ENCODE measurements at places on chromosomes 1 and 21. TPM values are rescaled to one million over a fixed set of nuclear protein-coding genes. Genes with fewer than 3 reads are reported as not detected.
A peak's percentile ranks its signal among the peaks of the same experiment; 100 is the strongest.

GRCh38 chr1:108551137-108551862, 8.6 kb upstream of the EEIG2 start:
- H3K4me3 ChIP-seq = no peak overlapping the region
- no peaks in the 10 kb centered on the region for H3K4me1 ChIP-seq
- H3K36me3 ChIP-seq = no peaks in the 10 kb centered on the region
- no peak overlapping the region for H3K27ac ChIP-seq
- DNase-seq = no peak

DNA sequence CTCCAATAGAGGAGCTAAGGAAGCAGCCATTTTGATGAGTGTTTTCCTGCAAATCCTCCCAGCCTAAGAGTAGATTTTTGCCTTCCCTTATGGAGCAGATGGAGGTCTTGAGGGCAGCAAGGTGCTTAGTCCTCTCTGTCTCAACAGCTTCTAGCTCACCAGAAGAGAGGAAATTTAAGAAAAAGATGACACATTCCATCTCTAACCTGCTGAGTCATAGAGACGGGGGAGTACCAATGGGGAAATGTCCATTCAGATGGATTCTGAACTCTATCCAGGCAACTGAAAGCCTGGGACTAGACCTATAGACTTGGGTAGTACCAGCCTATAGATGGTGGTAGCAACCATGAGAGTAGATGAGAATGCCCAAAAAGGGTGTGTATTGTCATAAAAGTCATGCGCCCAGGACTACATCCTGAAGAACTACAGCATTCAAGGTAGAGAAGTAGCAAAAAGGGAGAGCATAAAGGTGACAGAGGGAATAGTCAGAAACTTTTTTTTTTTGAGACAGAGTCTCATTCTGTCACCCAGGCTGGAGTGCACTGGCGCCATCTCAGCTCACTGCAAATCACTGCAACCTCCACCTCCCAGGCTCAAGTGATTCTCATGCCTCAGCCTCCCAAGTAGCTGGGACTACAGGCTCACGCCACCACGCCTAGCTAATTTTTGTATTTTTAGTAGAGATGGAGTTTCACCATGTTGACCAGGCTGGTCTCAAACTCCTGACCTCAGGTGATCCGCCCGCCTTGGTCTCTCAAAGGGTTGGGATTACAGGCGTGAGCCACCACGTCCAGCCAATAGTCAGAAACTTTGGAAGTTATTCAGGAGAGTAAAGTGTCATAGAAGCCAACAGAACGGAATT, 10.7 kb upstream of the ELOA start:
- no peaks in the 10 kb centered on the region for H3K36me3 ChIP-seq
- no peaks in the 10 kb centered on the region for H3K27me3 ChIP-seq
- DNase-seq = no peak
- H3K27ac ChIP-seq = no peak overlapping the region
- H3K4me3 ChIP-seq = no peak overlapping the region

DNA sequence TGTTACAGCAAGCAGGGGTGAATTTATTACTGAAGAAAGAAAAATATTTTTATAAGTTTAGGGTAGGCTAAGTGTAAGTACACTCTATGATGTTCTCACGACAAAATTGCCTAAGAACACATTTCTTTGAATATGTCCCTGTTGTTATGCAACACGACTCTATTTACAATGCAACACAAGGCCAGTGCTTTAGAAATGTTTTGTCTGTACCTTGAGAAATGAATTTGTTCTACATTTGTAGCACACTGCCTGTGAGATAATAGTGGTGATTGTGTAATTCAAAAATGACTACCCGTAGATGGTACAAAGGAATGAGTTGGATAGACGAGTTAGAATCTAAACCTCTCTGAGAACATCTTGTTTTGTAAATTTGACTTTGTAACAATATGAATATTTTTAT, 63.7 kb upstream of the IGSF5 start:
- H3K27ac ChIP-seq = no peak overlapping the region
- H3K4me3 ChIP-seq = no peak overlapping the region
- no peaks in the 10 kb centered on the region for H3K27me3 ChIP-seq
- no peaks in the 10 kb centered on the region for H3K36me3 ChIP-seq

The IL24 gene
- total RNA-seq = not detected

DNA sequence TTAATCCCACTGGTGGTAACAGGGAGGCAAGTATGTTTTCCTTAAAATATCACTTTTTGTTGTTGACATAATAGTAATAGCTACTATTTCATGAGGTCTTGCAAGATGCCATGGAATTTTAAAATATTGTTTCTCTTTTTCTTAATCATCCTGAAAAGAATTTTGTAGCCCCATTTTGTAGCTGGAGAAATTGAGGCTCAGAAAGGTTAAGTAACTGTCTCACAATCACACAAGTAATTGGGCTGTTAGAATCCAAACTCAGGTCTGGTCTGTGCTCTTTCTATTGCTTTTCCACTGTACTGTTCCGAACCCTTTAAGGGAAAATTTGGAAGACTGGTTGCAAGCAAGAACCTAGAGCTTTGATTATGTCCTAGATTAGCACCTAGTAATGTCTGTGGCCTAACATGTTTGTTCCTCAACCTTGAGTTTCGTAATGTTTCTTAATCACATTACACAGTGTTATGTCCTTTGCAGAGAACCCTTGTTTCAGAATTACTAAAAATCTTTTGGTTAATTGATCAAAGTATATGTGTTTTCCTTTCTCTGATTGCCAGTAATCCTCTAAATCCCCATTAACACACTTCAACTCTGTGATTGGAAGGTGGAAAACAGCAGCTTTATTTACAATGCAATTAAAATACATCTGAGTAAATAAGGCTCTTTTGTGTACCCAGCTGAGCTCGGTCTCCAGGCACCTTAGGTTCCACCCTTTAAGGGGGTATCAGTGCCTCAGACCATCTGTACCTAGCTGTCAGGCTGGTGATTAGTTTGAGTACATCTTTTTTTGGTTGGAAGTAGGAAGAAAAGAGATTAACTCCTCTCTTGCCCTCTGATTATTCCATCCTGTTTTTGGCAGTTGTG, 10.4 kb downstream of the LRRC42 start:
- H3K4me3 ChIP-seq = no peak overlapping the region
- no peaks in the 10 kb centered on the region for H3K27me3 ChIP-seq
- H3K36me3 ChIP-seq = peaks cover 47% of the 10 kb centered on the region

GRCh38 chr1:212485571-212485912, 52.8 kb downstream of the NENF start:
- H3K4me3 ChIP-seq = no peak overlapping the region
- DNase-seq = no peak
- H3K27ac ChIP-seq = no peak overlapping the region
- no peaks in the 10 kb centered on the region for H3K36me3 ChIP-seq

DNA sequence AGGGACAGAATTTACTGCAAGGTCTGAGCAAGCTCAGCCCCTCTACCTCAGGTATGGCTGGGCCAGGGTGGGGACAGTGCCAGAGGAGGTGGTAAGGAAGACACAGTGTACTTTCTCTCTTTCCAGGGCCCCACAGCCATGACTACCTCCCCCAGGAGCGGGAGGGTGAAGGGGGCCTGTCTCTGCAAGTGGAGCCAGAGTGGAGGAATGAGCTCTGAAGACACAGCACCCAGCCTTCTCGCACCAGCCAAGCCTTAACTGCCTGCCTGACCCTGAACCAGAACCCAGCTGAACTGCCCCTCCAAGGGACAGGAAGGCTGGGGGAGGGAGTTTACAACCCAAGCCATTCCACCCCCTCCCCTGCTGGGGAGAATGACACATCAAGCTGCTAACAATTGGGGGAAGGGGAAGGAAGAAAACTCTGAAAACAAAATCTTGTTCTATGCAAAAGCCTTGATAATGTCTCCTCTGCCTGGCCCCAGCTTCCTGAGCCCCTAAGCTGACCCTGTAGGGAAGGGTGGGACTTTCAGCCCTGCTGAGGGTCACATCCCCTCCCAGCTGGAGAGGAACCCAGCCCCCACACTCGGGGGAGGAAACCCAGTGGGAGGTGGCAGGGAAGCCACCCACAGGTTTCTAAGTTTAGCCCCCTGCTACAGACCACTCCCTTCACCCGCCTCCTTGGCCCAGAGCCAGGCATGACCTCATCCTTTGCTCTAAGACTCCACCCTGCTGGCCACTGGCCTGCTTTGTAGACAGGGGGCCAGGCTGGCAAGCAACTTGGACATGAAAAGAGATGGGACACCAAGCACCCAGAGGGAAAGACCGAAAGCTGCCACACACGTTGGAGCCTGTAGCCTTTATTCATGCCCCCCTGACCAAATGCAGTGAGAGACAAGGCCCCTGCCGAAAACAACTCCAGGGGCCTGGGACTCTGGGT, 6.4 kb downstream of the RHOC start:
- no peaks in the 10 kb centered on the region for H3K27me3 ChIP-seq
- peak; percentile 92 for DNase-seq
- peaks cover 42% of the 10 kb centered on the region for H3K4me1 ChIP-seq
- H3K27ac ChIP-seq = peak overlapping the region; percentile 94
- H3K4me3 ChIP-seq = no peak overlapping the region

GRCh38 chr1:109803901-109804331, 40.2 kb upstream of the EPS8L3 start:
- H3K4me3 ChIP-seq = no peak overlapping the region
- no peak for DNase-seq
- peaks cover 12% of the 10 kb centered on the region for H3K4me1 ChIP-seq
- H3K36me3 ChIP-seq = no peaks in the 10 kb centered on the region
- H3K27me3 ChIP-seq = no peaks in the 10 kb centered on the region

The C4BPA gene
- total RNA-seq = 2.8 TPM

The C8B gene
- total RNA-seq = 0.68 TPM

GRCh38 chr21:42151148-42151947, 67.6 kb upstream of the ABCG1 start:
- H3K27me3 ChIP-seq = no peaks in the 10 kb centered on the region
- no peak for DNase-seq
- no peak overlapping the region for H3K27ac ChIP-seq
- H3K4me3 ChIP-seq = no peak overlapping the region

DNA sequence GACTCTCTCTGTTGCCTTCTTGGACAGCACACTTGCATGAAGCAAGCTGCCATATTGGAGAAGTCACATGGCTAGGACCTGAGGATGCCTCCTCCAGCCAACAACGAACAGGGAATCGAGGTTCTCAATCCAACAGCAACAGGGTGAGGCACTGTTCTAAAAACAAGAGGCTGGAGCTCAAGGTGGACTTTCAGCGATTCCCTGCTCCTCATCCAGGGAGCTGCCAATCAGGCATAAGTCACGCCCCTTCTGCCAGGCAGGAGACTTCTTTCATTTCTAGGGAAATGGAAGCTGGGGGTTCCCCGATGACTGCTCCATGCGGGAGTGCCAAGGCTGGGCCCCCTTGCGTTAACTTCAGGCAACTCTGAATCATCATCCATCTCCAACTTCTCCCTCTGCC, 22.7 kb upstream of the IFNAR1 start:
- H3K4me1 ChIP-seq = peaks cover 14% of the 10 kb centered on the region
- H3K36me3 ChIP-seq = no peaks in the 10 kb centered on the region
- no peak overlapping the region for H3K27ac ChIP-seq
- no peak for DNase-seq
- no peaks in the 10 kb centered on the region for H3K27me3 ChIP-seq

GRCh38 chr1:87165177-87165576, 163.5 kb upstream of the LMO4 start:
- H3K4me1 ChIP-seq = no peaks in the 10 kb centered on the region
- no peak for DNase-seq
- H3K4me3 ChIP-seq = no peak overlapping the region
- no peak overlapping the region for H3K27ac ChIP-seq
